Suppressor macrophage (primary cell): ENCODE measurements at places on chromosomes 2 and 18.
A peak's percentile ranks its signal among the peaks of the same experiment; 100 is the strongest.

DNA sequence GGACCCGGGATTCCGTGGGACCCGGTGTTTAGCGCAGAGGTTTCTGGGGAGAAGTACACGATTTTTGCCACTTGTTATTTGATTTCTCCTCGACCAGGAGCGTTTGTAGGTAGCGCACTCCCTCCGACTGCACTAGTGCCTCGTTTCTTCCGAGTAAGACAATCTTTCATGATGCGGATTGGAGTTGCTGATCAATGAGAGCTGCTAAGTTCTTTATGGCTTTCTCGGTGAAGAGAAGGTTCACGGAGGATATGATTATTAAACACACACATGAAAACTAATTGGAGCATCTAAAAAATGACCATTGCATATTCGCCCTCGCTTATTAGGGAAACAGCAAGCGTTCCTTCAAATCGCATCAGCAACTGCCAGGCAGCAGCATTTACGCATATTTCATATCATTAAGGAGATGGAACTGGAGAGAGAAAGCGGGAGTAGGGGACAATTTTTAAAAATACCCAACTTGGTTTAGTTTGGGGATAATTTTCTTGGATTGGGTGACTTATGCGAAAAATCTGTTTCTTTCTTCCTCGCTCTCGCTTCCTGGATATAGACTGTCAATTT is 616 bp downstream of the EML6 start:
- DNase-seq: no peak

- DNase-seq: no peak
These were observed 23.4 kb downstream of the AKAIN1 start for GRCh38 chr18:5173646-5174045.

- peak; percentile 53 for DNase-seq
These were observed 542 bp downstream of the PGAP1 start for GRCh38 chr2:196925768-196926561.

- DNase-seq: peak; percentile 34
These were observed 506 bp downstream of the BMPR2 start for GRCh38 chr2:202376460-202377206.

DNA sequence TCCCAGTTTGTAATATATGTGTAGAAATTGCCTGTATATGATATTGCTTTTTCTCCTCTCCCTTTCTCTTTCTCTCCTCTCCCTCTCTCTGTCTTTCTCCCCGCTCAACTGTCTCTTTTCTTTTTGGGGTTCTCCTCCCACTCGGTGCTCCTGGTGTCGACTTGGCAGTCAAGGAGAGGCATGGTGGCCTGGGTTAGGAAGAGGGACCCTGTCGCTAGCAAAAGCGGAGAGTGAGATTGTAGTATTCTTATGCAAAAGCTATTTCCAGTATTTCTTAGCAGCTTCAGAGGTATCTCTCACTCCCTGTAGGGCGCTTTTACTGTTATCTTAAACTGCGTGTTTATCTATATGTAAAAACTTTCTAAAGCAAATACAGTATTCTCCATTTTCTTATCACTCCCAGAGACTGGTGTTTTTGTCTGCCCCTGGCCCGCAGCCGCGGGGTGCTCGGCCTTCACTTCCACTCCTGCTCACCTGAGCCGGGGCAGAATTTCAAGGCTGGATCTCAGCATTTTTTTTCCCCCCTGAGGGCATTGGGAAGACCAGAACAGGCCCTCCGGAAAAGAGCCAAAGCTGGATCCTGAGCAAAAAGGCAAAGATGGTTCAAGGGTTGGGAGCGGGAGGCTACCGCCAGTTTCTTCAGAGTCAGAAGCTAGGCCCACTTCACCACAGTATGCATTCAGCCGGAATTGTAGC is 4.3 kb downstream of the SIX3 start:
- DNase-seq: no peak

DNA sequence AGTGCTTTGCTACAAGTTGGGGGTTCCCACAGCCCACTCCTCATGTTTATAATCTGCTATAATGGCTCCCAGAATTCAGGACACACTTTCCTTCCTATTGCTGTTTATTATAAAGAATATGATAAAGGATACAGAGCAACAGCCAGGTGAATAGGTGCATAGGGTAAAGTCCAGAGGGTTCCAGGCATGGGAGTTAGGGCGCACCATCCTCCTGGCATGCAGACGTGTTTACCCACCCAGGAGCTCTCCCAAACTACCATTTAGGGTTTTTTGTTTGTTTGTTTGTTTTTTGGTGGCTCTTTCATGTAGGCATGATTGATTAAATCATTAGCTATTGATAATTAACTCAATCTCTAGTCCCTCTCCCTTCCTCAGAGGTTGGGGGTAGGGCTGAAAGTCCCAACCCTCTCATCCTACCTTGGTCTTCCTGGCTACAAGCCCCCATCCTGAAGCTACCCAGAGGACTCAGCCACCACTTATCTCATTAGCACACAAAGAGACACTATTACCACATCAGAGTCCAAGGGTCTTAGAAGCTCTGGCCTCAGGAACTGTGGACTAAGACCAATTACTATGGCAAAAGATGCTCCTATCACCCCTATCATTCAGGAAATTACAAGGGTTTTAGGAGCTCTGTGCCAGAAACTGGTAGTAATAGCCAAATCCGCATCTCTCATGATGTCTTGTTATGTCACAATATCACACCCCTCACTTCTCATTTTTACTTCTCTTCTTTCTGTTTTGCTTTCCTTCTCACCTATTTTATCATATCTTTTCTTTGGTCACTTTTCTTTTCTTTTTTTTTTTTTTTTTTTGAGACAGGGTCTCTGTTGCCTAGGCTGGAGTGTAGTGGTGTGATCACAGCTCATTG is 154.9 kb upstream of the TTC39C start:
- no peak for DNase-seq

DNA sequence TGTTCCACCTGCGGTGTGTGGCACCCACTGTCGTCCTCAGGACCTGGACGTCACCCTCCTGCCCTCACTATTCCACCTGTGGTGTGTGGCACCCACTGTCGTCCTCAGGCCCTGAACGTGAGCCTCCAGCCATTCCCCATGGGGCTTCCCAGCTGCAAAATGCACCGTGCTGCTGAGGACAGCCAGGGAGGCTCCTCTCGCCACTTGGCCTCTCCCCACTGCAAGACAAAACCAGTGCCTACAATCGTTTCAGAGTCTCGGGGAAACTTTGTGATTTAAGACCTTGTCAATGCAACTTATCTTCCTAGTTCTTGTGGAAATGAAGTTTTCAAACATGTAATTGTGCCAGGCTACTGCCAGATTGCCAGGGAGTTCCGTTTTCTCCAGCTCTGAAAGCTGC is 319.3 kb upstream of the SALL3 start:
- DNase-seq: no peak

DNA sequence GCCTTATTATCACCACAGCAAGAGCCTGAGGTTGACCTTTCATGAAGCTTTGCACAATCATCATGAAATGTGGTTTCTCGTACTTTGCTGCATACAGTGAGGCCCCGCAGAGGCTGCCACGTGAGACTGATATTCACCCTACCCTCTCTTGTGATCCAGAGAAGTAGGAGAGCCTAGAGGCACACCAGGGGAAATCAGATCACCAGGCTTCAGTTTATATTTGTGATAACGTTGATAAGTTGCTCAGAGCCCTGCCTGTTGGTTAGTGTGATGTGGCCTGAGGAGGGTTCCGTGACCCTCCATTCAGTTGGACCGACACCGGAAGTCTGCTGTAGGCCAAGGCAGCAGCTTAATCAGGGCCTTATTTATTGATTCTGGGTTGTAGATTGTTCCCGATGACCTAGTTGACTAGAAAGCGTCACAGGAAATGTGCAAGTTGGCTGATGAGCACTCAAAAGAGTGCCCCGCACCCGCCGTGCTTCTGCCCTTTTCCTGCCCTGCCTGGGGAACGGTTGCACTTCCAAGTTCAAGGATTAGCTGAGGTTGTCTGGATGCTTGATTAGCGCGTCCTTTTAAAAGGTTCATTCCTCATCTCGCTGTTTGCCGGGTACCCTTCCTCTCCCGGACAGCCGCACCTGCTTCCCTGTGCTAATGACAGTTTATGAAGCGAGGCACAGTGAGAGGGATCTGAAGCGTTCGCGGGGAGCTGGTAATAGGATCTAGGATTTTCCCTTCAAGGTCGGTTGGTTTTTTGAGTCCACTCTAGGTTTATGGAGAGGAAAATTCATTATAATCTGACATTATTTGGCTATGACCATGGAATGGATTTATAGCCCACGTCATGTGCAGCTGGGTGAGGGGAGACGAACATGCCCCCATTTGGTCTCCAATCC is 146.4 kb downstream of the SH3RF3 start:
- peak; percentile 84 for DNase-seq
